ENCODE measurements at places on chromosomes 16 and 17.
A peak's percentile ranks its signal among the peaks of the same experiment; 100 is the strongest.

DNA sequence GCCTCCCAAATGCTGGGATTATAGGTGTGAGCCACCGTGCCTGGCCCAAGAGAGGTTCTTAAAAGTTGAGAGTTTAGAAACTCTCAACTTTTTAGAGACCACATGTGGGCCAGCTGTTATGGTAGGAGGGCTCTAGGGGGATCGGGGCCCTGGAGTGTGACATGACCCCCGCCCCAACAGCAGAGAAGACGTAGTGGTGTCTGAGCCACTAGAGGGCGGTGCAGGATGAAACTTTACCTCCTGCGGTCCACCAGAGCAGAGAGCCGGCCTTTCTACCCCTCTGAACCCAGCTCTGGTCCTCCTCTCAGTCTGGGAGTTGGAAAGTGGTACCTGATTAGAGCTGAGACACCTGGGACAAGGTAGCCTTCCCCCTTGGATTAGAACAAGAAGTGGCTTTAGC is 7.4 kb downstream of the CDK5RAP3 start:
- no peak for DNase-seq

DNA sequence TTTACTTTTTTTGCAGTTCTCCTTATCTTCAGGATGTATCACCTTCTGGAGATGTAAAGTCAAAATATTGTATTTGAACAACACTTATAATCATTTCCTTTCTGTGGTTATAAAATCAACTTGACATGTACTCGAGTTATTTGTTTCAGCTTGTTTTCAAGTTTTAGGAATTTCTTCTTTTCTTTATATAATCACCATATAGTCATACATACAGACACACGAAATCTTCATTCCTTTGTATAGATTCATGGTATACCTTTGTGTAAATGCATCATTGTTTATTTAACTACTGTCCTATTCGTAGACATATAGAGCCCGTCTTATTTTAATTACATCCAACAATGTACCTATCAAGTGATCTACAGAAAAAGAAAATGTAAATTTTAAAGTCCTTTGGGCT is 40.1 kb downstream of the CMC2 start:
- no peak for DNase-seq

DNA sequence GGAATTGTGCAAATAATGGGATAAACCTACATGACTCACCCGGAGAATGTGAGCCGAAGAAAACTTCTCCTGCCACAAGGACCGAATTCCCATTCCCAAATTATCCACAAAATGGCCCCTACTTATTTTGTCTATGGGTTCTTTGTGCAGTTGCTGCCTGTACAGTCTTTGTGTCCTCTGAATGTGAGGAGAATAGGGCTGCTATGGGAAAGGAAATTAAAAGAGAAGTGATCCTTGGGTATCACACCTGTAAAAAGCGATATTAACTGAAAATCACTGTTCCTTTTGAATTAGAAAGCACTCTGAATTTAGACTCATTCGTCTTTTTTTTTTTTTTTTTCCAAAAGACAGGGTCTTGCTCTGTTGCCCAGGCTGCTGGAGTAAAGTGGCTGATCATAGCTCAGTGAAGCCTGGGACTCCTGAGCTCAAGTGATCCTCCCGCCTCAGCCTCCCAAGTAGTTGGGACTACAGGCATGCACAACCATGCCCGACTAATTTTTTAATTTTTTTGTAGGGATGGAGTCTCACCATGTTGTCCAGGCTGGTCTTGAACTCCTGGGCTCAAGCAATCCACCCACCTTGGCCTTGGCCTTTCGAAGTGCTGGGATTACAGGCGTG is 45.4 kb downstream of the CHD9 start:
- DNase-seq: no peak

GRCh38 chr17:16467044-16467443 is 24.9 kb downstream of the LRRC75A start:
- no peak for DNase-seq

DNA sequence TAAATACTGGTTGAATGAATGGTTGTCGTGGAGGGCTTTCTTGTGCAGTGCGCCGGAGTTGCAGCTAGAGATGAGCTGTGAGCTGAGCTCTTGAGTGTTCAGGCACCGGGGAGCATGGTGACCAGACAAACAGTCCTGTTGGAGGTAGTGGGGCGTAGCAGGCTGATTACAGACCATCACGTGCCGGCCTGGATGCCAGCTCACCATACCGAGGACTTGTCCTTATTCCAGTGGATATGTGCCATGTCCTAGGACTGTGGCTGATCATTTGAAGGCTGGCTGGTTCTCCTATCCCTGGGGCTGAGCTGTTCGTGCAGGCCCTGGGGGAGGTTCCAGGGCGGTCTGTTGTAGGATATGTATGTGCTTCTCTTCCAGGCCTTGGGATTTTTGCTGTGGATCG is 60.0 kb downstream of the ABCC1 start:
- DNase-seq: no peak

GRCh38 chr17:1518410-1518809 is 2.0 kb upstream of the INPP5K start:
- no peak for DNase-seq

GRCh38 chr16:27841061-27841801 is 222.3 kb downstream of the GSG1L start:
- no peak for DNase-seq

GRCh38 chr17:75785016-75785890 is 647 bp downstream of the UNK start:
- peak; percentile 89 for DNase-seq

DNA sequence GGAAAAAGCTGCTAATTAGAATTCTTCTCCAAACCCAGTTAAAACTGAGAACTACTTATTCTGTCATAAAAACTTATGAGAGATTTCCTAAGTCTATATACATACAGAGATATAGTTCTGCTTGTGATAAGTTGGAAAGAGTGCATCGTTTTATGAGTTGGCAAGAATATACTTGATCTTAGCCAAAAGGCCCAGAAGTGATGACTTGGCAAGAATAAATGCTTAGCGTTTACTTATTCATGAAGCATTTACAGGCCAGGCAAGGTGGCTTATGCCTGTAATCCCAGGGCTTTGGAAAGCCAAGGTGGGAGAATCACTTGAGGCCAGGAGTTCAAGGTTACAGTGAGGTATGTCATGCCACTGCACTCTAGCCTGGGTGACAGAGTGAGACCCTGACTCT is 81.7 kb downstream of the CYB561 start:
- no peak for DNase-seq

DNA sequence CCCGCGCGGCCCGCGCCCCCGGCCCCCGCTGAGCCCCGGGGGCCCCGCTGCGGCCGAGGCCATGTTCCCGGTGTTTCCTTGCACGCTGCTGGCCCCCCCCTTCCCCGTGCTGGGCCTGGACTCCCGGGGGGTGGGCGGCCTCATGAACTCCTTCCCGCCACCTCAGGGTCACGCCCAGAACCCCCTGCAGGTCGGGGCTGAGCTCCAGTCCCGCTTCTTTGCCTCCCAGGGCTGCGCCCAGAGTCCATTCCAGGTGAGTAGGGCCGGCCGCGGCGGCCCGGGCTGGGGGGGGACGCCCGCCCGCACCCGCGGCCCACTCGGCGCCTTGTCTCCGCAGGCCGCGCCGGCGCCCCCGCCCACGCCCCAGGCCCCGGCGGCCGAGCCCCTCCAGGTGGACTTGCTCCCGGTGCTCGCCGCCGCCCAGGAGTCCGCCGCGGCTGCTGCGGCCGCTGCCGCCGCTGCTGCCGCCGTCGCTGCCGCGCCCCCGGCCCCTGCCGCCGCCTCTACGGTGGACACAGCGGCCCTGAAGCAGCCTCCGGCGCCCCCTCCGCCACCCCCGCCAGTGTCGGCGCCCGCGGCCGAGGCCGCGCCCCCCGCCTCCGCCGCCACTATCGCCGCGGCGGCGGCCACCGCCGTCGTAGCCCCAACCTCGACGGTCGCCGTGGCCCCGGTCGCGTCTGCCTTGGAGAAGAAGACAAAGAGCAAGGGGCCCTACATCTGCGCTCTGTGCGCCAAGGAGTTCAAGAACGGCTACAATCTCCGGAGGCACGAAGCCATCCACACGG is 504 bp downstream of the MAZ start:
- no peak for DNase-seq

DNA sequence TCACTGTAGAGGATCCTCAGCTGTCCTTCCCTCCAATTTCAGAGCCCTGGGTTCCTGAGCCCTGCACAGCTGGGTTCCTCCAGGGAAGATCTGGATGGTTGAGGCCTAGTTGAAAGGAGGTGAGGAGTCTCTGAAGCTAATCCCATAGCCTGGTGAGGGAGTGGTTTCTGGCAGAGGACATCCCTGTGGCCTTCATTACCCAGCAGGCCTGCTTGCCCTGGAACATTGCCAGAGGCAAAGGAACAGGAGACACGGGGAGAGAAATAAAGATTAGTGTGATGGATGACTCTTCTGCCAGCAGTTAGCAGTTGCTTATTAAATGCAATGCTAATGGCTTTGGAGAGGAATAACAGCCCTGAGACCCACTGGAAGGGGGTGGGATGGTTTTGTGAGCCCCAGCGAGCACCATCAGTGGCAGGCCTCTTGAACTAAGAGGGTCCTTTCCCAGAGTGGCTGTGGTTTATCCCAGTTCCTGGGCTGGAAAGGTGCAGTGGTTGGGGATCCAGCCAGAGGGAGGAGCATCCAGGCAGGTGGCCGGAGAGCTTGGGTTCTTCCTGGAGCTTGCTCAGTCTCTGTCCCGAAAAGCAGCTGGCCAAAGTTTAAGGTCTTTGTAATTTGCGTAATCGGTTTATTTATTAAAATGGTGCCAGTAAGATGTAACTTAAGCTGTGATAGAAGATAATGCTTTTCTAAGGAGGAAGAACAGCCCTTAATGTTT is 209.7 kb downstream of the CCDC182 start:
- no peak for DNase-seq

Measured in renal cortex interstitium (tissue), 15 donors.